Epithelial cell of prostate (primary cell): ENCODE measurements at places on chromosomes 16 and 17.

DNA sequence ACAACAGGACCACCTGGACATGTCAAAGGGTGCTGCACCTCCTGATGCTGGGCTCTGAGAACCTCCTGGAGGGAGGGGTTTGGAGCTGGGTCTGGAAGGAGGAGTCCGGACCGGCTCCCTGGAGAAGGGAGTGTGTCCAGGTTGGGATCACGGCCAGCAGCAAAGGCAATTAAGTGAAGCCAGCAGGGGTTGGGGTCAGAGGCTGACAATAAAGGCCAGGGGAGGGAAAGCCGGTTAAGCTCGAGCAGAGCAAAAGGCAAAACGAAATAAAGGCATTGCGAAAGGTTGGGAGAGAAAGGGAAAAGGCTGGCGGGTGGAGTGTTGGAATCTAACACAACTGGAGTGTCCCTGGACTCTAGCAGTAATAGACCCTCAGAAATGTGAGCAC is 992 bp upstream of the CACNG4 start:
- no peak for DNase-seq

- no peak for DNase-seq
Measured at GRCh38 chr17:801660-802059, 19.5 kb downstream of the MRM3 start.

GRCh38 chr17:50149417-50150353 is 792 bp downstream of the PPP1R9B start:
- DNase-seq = no peak

GRCh38 chr17:35878361-35878760 is 1.8 kb downstream of the CCL5 start:
- DNase-seq = no peak

- no peak for DNase-seq
Measured at GRCh38 chr16:88570691-88571092, 489 bp downstream of the ZC3H18 start.

GRCh38 chr16:85724936-85725335 is 26.0 kb downstream of the C16orf74 start:
- no peak for DNase-seq

GRCh38 chr16:1681032-1681431 is 3.0 kb downstream of the JPT2 start:
- DNase-seq = no peak

DNA sequence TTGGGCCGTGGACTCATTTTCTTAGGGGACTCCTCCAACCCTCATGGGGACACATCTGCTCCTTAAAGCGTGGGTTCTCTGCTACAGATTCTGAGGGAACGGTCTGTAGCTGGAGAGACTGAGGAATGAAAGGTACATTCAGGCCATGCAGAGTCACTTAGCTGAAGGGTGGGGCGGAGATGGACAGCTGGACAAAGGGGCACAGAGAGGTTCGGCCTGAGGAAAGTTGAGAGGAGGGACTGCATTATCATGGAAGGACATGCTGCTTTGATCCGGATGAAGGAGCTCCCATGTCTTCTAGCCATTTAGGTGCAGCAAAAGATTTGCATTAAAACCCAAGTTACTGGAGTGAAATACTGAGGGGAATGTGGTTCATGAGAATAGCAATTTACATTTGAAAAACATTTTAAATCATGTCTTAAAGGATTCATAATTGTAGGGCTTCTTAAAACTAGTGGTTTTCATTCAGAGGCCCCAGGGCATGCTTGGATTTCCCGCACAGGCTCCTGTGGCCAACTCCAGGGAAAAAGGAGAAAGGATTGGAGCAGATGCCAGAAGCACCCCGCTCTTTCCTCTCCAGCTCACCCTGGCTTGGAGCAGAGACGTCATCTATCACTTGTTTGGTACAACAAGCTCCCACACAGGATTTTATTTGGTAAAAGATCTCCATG is 54.2 kb downstream of the CDRT4 start:
- DNase-seq = no peak

DNA sequence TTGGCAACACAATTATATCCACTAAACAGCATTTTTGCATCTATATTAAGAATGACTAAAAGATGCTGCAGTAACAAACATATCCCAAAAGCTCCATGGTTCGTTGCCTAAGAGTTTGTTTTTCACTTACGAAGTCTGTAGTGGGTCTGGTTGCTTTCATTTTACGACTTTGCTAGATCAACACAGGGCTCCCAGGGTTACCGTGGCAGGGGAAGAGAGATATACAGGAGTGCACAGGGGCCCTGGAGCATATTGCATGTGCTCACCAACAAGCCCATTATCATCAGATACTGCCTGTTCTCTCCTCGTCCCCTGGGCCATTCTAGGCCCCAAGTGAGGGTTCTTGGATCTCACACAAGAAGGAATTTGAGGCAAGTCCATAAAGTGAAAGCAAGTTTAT is 3.1 kb upstream of the MMP2 start:
- DNase-seq = no peak

- no peak for DNase-seq
Measured at GRCh38 chr16:1706386-1707192, 594 bp downstream of the MAPK8IP3 start.

- no peak for DNase-seq
Measured at GRCh38 chr17:73133911-73134649, 30.7 kb upstream of the SSTR2 start.

DNA sequence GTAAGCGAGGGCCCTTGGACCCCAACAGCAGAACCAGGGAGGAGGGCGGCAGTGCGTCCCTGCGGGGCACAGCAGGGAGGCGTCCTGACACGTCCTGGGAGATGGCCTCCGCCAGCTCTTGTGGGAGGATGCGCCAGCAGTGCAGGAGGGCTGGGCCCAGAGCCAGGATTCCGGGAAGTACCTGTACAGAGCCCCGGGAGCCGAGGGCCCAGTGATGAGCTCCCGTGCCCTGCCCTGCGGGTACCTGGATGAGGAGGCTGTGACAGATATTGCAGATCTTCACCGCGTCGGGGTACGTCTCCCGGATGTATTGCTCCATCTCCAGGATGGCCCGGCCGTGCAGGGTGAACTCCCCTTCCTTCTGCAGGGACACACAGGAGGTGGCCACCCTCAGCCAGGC is 23.1 kb downstream of the KDM8 start:
- DNase-seq = no peak

DNA sequence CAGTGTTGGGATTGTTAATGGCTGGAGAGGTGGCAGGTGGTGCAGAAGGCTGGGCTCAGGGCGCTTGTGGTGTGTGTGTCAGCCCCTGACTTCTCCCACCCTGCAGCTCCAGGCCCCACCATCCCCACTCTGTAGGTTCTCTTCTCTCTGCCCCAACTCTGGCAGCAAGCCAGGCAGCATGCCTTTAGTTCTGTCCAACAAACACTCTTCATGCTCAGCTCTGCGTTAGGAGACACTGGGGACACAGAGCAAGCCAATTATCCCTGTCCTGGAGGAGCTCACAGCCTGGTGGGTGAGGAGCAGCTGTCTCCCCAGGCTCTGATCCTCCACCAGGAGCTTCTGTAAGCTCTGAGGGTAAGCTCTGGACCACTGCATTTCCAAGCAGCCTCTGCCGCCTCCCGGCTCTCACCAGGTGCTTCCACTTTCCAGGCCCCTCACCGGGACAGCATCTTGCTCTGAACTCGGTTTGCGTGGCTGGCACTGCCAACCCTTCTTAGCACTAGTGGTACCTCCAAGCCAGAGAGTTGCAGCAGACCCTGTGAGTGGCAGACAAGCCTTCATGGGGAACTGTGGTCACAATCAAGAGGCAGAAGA is 34.3 kb upstream of the WSCD1 start:
- no peak for DNase-seq

- DNase-seq = no peak
Measured at GRCh38 chr16:88084881-88085280, 133.6 kb downstream of the BANP start.

- DNase-seq = no peak
Measured at GRCh38 chr17:69477204-69477902, 62.9 kb downstream of the MAP2K6 start.

GRCh38 chr16:64167936-64168335 is 953.9 kb downstream of the CDH11 start:
- DNase-seq = no peak

- DNase-seq = no peak
Measured at GRCh38 chr16:65751622-65752521, 614.6 kb upstream of the CDH5 start.

DNA sequence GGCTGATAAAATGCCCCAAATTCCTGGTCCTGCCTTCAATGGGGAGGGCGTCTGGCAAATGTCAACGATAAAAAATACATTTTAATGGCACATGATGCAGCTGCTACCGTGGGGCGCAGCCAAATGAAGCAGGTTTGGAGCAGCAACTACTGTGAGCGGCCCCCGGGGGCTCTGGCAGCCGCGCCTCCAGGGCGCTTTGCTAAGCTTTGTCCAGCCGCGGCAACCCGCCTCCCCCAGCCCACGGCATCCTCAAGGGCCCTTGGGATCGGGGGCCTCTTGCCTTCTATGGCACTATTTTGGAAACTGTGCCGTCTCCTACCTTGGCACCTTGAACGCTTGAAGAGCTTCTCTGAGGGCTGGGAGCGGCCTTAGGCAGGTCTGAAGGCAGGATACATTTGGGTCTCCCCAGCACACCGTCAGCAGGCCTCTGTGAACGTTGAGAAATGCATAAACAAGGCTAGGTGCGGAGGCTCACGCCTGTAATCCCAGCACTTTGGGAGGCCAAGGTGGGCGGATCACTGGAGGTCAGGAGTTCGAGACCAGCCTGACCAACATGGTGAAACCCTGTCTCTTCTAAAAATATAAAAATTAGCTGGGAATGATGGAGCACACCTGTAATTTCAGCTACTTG is 25.1 kb downstream of the TBX4 start:
- no peak for DNase-seq

DNA sequence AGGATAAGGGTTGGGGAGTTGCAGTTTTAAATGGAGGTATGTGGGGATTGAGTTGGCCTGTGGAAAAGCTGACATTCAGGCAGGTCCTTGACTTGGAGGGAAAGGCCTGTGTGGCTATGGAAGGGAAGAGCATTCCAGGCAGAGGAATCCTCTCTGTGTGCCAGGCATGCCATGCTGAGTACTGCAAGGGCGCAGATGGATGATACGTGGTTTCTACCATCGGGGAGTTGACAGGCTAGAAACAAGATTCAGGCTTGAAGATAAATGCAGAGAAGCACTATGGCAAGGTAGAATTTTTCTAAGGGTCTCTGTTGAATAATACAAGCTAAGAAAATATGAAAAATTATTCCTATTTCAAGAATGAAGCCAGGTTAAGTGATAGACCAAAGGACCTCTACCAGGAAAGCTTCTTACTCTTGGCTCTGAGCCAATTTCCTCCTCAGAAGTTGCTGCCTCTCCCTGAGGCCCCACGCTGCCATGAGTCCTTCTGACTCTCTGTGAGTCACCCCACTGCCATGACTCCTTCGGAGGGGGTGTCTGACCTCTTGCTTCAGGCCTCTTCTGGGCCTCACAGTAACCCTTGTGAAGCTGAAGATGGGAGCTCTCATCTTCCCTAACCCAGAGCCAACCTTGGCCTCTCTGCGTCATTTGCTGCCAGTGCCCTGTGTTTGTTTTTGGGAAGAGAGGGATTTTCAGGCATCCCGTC is 75.8 kb downstream of the WNT3 start:
- peak; percentile 80 for DNase-seq

GRCh38 chr17:82243648-82244412 is 15.0 kb downstream of the SLC16A3 start:
- no peak for DNase-seq

GRCh38 chr17:58534901-58535421 is 20.5 kb upstream of the MTMR4 start:
- DNase-seq = no peak

DNA sequence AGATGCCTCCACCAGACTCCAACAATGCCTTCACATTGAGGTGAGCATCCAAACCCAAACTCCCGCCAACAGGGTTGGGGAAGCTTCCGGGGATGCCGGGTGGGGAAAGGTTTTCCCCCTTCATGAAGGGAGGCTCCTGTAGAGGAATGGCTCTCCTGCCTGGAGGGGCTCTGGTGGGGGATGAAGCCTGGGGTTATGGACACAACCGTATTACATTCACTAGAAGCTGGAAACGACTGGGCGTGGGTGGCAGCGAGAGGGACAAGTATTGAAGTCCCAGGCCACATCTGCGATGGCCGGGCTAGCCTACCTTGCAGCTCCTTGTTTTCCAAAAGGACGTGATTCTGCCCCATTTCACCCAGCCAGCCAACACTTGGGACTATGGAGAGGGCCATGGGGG is 321.1 kb downstream of the C16orf95 start:
- DNase-seq = no peak

- peak; percentile 89 for DNase-seq
Measured at GRCh38 chr17:71405101-71405500, 715.7 kb upstream of the SOX9 start.

GRCh38 chr17:57832314-57833178 is 17.3 kb downstream of the MRPS23 start:
- no peak for DNase-seq

DNA sequence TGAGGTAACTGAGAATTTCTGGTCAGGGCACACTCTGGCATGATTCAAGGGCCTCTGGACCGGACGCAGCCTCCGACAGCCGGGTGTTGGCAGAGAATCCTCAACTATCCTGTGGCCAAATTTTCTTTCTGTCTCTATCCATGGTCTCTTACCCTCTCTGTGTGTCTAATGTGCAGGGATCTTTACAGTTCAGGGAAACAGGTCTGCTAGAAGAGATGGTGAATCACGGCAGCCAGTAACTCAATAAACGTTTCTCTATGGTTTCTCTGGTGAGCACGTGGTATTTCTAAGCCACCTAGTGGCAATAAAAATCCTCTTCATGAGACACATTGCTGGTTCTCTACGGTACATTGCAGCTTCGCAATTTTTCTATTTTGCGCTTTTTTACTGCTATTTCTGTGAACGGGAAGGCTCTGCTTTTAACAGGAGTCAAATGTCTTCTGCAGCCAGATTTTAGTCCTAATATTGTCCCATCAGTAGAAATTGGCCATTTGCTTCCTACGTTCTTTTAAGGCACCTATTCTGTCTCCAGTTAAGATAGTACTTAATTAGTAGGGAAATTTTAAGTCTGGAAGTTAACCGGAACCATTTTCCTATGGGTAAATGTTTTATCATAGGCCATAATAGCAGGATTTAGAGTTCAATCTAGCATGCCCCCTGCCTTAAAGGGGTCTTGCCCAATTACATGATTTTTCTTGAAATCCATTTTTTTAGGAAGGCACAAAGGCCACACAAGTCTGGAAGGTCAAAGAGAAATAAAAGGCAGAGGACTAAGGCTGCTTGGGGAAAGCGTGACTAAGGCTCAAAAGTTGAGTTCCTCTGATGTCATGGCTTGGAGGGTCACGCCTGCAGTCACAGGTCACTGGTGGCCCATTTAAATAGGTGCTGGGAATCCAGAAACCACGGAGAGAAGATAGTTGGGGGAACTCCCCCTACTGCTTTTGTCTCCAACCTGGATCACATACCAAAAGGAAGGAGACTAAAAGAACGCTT is 31.5 kb downstream of the QPRT start:
- DNase-seq = no peak
